Lung (tissue), 17 donors: ENCODE measurements at places on chromosomes 16 and 17. TPM values are rescaled to one million over a fixed set of nuclear protein-coding genes. Genes with fewer than 3 reads are reported as not detected.

DNA sequence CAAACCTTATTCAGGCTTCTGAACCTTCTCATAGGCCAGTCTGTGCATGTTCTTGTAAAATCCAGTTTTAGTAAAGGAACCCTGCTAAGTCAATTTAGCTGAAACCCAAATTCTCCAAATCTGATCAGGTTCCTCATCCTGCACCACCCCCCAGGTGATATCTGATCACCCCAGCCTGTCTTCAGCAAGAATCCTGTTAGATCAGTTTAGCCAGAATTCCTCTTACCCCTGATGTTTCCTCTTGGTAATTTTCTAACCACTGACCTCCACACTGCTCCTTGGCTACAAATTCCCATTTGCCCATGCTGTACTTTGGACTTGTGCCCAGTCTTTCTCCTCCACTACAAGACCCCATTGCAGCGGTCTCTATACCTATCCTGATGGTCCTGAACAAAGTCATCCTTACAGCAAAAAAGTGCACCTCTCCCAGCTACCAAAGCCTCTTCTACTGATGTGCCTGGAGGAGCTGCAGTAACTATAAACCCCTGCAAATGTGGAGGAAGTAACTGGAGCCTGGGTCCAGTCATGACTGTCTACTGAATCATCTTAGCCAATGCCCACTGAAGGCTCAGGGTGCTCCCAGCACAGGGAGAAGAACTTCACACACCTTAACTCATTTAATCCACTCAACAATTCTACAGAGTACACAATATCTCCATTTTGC, 23.8 kb downstream of the TEX14 start:
- no peaks in the 10 kb centered on the region for H3K36me3 ChIP-seq
- H3K4me3 ChIP-seq, result no peak overlapping the region
- no peaks in the 10 kb centered on the region for H3K4me1 ChIP-seq
- H3K27ac ChIP-seq, result no peak overlapping the region
- H3K27me3 ChIP-seq, result no peaks in the 10 kb centered on the region

DNA sequence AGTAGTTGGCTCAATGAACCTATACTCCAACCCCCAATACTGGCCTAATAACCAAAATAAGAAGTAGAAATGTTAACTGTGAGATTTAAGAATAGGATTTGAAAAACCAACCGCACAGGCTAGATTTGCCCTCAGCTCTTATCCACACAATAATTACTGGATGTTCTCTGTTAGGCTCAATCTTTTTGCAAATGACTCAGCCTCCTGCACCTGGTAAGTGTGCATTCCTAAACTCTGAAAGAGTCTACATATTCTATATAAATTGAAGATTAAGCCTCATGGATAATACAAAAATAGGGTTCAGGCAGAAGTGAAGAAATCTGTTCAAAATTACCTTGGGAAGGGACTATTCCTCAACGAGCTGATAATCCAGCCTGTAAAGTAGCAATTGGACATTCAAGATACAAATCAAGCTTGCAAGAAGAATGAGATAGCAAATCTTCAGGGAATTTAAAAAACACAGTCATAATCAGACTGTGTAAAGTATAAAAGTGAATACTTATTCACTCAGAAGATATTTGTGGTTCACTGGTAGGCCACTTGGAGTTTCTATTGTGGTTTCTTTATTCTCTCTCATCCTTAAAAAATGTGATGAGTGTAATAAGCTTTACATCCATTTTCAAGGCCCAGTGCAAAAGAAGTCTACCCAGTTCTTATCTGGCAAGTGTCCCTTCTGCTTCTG, 931.9 kb upstream of the SOX9 start:
- H3K36me3 ChIP-seq, result no peaks in the 10 kb centered on the region
- H3K4me3 ChIP-seq, result no peak overlapping the region
- H3K27ac ChIP-seq, result no peak overlapping the region

GRCh38 chr16:50735629-50736122, 6.2 kb upstream of the CYLD start:
- H3K4me1 ChIP-seq, result peaks cover 18% of the 10 kb centered on the region
- no peaks in the 10 kb centered on the region for H3K36me3 ChIP-seq
- H3K27ac ChIP-seq, result no peak overlapping the region

- no peak overlapping the region for H3K4me3 ChIP-seq
- no peaks in the 10 kb centered on the region for H3K36me3 ChIP-seq
- H3K27ac ChIP-seq, result no peak overlapping the region
- no peaks in the 10 kb centered on the region for H3K4me1 ChIP-seq
- no peaks in the 10 kb centered on the region for H3K27me3 ChIP-seq
Measured at GRCh38 chr17:55161935-55162555, 102.7 kb upstream of the HLF start.

GRCh38 chr16:81620796-81621195, 158.3 kb upstream of the PLCG2 start:
- H3K27ac ChIP-seq, result no peak overlapping the region
- H3K27me3 ChIP-seq, result no peaks in the 10 kb centered on the region
- no peak for DNase-seq
- no peak overlapping the region for H3K4me3 ChIP-seq
- no peaks in the 10 kb centered on the region for H3K4me1 ChIP-seq

DNA sequence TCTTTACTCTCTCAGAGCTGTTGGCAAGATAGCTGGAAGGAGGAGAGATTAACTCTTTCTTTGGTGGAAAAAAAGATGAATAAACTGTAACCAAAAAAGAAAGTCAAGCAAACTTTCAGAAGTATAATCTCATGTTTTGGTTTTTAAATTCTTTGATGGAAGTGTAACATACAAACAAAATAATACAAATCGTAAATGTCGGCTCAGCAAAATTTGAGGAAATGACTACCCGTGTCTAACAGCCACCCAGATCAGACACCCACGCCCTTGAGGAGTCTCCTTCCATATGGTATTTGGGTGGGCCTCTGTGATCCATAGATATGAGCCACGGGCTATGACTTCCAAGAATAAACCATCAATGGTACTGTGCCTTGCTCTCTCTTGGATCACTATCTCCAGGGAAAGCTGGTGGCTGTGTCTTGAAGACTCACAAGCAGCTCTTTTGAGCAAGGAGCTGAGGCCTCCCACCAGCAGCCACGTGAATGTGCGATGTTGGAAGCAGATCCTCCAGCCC, 9.6 kb upstream of the CD300C start:
- no peaks in the 10 kb centered on the region for H3K27me3 ChIP-seq
- H3K36me3 ChIP-seq, result no peaks in the 10 kb centered on the region
- H3K4me1 ChIP-seq, result no peaks in the 10 kb centered on the region
- H3K27ac ChIP-seq, result no peak overlapping the region
- no peak for DNase-seq
- H3K4me3 ChIP-seq, result no peak overlapping the region

DNA sequence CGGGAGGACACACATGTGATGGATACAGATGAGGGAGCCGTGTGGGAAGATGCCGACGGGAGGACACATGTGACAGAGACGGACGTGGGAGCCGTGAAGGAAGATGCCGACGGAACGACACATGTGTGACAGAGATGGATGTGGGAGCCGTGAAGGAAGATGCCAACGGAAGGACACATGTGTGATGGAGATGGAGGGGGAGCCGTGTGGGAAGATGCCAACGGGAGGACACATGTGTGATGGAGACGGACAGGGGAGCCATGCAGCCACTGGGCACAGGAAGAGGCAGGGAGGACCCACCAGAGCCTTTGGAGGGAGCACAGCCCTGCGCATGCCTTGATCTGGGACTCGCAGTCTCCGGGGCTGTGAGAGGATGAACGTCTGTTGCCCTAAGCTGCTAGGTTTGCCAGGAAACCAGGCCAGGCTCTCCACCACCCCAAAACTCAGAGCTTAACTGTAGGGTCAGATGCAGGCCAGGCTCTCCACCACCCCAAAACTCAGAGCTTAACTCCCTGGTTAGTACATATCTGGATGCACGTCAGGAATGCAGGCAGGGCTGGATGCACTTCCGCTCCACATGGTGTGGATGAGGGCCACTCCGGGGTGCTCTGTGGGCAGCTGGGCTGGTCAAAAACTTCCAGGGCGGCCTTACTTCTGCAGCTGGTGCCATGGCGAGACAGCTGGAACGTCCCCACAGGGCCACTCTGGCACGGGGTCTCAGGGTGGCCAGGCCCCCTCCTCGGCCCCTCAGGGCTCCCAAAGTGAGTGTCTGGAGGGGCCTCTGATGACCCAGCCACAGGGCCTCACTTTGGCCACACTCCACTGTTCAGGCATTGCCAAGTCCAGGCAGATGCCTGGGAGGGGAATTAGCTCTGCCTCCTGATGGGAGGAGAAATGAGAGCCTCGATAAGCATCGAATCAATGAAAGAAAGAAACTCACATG, 47.7 kb upstream of the ZNF469 start:
- no peak overlapping the region for H3K4me3 ChIP-seq
- H3K27me3 ChIP-seq, result no peaks in the 10 kb centered on the region
- no peaks in the 10 kb centered on the region for H3K4me1 ChIP-seq
- no peak overlapping the region for H3K27ac ChIP-seq
- H3K36me3 ChIP-seq, result no peaks in the 10 kb centered on the region
- peak; percentile 38 for DNase-seq

DNA sequence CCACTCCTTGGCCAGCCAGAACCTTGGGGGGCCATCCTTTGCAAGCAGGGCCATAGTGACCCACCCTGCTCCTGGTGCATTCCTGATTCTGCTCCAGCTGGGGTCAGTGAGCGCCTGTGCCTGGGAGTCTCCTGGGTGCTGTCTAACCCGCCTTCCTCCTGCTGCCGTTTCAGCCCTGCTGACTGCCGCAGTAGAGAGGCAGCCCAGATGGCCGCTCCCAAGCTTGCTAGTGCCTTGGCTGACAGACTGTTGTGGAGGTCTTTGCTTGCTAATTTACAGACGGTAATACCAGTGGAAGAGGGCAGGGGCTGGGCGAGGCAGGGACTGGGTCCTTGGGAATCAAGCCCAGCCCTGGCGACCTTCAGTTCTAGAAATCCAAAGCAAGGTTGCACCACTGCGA, 99.6 kb downstream of the SOCS1 start:
- no peaks in the 10 kb centered on the region for H3K27me3 ChIP-seq
- H3K4me1 ChIP-seq, result peaks cover 7% of the 10 kb centered on the region
- no peaks in the 10 kb centered on the region for H3K36me3 ChIP-seq
- H3K27ac ChIP-seq, result no peak overlapping the region
- DNase-seq, result no peak
- H3K4me3 ChIP-seq, result no peak overlapping the region

GRCh38 chr16:69883744-69884143, 67.4 kb upstream of the CLEC18A start:
- no peak overlapping the region for H3K4me3 ChIP-seq
- H3K27me3 ChIP-seq, result no peaks in the 10 kb centered on the region
- H3K27ac ChIP-seq, result no peak overlapping the region
- H3K36me3 ChIP-seq, result peaks cover 4% of the 10 kb centered on the region
- no peaks in the 10 kb centered on the region for H3K4me1 ChIP-seq

- no peak overlapping the region for H3K4me3 ChIP-seq
- peaks cover 46% of the 10 kb centered on the region for H3K4me1 ChIP-seq
- no peaks in the 10 kb centered on the region for H3K27me3 ChIP-seq
- H3K36me3 ChIP-seq, result no peaks in the 10 kb centered on the region
Measured at GRCh38 chr16:70689035-70689969, 3.4 kb upstream of the MTSS2 start.

DNA sequence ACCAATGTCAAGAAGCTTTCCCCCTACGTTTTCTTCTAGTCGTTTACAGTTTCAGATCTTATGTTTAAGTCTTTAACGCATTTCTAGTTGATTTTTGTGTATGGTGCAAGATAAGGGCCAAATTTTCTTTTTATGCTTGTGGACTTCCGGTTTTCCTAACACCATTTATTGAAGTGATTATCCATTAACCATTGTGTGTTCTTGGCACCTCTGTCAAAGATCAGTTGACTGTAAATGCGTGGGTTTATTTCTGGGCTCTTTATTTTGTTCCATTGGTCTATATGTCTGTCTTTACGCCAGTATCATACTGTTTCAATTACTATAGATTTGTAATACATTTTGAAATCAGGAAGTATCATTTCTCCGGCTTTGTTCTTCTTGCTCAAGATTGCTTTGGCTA, 49.5 kb downstream of the CEP112 start:
- no peaks in the 10 kb centered on the region for H3K4me1 ChIP-seq
- no peak overlapping the region for H3K27ac ChIP-seq
- no peak overlapping the region for H3K4me3 ChIP-seq
- no peaks in the 10 kb centered on the region for H3K27me3 ChIP-seq
- no peak for DNase-seq
- peaks cover 2% of the 10 kb centered on the region for H3K36me3 ChIP-seq

- no peak overlapping the region for H3K27ac ChIP-seq
- DNase-seq, result no peak
- H3K36me3 ChIP-seq, result no peaks in the 10 kb centered on the region
- H3K4me1 ChIP-seq, result peaks cover 3% of the 10 kb centered on the region
- no peak overlapping the region for H3K4me3 ChIP-seq
Measured at GRCh38 chr17:72604518-72604917, 483.7 kb downstream of the SOX9 start.

GRCh38 chr16:81008505-81008789, 1.4 kb downstream of the CENPN start:
- H3K27me3 ChIP-seq, result no peaks in the 10 kb centered on the region
- no peak overlapping the region for H3K27ac ChIP-seq
- DNase-seq, result no peak
- H3K4me3 ChIP-seq, result no peak overlapping the region
- H3K36me3 ChIP-seq, result no peaks in the 10 kb centered on the region
- H3K4me1 ChIP-seq, result peaks cover 29% of the 10 kb centered on the region

DNA sequence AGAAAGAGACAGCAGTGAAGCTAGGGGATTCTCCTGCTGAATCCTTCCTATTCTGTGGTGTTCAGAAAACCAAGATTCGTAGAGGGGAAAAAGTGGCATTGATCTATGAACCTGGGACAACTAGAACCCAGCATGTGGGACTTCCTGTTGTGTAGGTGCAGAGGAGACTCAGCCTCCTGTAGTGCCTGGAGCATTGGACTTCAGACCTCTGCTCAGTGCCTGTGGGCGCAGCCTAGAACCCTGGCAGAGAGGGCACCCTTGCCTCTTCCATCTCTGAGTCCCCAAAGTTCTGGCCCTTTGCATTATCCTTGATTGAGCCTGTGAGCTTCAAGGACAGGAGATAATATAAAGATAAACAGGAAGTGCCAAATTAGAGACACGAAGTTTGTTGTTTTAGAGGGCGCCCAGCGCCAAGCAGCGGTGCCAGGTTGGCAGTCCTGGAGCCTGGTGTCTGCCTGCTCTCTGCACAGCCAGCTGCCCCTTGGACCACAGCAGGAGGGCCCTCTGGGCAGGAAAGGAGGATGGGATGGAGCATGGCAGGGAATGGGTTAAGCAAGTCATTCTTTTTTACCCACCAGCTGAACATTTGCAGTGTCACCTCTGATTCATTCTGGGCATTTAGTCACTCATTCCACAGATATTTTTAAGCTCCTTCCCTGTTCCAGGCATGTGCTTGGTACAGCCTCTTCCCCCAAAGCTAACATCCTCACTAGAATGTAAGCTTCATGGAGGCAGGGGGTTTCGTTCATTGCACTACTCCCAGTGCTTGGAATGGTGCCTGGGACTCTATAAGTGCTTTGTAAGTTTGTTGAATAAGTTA, 11.9 kb upstream of the SP6 start:
- no peak overlapping the region for H3K4me3 ChIP-seq
- no peaks in the 10 kb centered on the region for H3K36me3 ChIP-seq
- H3K27ac ChIP-seq, result no peak overlapping the region
- H3K4me1 ChIP-seq, result peaks cover 4% of the 10 kb centered on the region
- no peak for DNase-seq

- H3K4me3 ChIP-seq, result no peak overlapping the region
- H3K27ac ChIP-seq, result no peak overlapping the region
- H3K27me3 ChIP-seq, result no peaks in the 10 kb centered on the region
- no peak for DNase-seq
Measured at GRCh38 chr17:62718429-62718828, 89.7 kb downstream of the MARCHF10 start.

PMM2 gene
- total RNA-seq, result 40.0 TPM

PPL gene
- 89.0 TPM for total RNA-seq

CCDC144A gene
- total RNA-seq, result 6.7 TPM

TBC1D3H gene
- not detected for total RNA-seq

KRT15 gene
- total RNA-seq, result 20.4 TPM

RCVRN gene
- not detected for total RNA-seq

ABCC12 gene
- not detected for total RNA-seq

SPNS2 gene
- total RNA-seq, result 26.8 TPM
